CD4-positive, alpha-beta T cell treated with Interleukin-21 for 1 hour (primary cell): ENCODE measurements at places on chromosomes 12 and 14.
A peak's percentile ranks its signal among the peaks of the same experiment; 100 is the strongest.

DNA sequence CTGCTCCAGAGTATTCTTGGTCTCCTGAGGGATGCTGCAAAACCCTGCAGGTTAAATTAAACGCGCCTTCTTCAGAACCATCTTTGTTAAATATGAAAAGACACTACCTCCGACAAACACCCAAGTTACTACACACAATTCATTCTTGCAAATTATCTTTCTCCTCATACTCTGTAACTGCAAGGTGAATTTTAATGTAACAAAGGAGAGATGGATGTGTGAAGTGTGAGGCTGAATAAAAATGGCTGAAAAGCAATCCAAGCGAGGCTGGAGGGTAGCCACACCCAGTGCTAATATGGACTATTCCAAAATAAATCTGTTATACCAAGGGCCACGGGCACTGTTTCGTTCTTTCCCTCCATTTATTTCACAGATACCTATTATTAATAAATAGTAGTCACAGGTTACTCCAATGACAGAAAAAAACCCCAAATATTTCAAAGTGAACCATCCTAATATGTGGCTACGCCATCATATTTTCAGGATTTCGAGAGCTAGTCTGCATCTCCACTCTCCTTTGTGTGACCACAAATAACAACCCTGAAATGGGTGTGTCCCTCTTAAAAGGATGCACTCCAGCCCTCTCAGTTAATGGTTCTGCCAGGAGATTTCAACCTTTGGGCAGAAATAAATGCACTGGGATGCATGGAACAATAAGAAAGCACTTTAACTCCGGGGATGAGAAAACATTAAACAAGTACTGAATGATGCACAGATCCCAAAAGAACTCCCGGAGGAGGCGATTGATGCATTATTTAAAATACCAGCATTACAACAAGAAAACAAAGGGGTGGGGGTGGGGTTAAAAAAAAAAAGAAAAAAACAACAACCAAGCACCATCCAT lies 53.1 kb upstream of the CCDC175 start:
- DNase-seq, result no peak

DNA sequence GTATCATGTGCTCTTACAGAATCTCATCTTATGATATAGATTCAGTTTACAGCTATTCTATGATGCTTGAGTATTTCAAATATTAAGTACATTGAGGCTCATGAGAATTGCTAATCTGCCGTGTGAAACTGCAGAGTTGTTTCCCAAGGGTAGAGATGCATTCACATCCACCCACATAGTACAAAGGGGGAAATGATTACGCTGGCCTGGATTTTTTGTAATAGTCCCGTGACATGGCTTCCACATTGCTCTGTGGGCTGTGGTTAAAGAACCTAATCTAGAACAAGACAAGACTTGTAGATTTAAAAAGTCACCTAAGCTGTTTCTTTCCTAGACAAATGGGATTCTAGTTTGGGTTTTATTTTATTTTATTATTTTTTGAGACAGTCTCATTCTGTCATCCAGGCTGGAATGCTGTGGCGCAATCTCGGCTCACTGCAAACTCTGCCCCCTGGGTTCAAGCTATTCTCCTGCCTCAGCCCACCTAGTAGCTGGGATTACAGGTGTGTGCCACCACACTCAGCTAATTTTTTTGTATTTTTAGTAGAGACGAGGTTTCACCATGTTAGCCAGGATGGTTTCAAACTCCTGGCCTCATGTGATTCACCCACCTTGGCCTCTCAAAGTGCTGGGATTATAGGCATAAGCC lies 13.0 kb upstream of the RIOX1 start:
- DNase-seq, result no peak

DNA sequence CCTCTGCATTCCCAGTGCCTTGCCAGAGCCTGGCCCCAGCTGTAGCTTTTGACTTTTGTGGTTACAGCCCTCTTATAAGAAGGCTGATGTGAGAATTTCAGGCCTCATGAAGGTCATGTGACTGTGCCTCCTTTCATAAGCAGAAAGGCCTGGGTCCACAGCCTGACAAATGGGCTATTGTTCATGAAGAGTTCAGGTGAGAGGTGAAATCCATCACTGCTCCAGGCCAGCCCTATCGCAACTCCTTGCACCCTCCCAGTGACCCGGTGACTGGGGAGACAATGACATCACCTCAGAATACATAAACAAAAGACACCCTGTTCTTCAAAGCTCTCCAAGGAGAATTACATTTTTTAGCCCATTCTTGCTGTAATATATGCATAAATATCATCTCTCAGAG lies 321.5 kb downstream of the PCNX1 start:
- no peak for DNase-seq

DNA sequence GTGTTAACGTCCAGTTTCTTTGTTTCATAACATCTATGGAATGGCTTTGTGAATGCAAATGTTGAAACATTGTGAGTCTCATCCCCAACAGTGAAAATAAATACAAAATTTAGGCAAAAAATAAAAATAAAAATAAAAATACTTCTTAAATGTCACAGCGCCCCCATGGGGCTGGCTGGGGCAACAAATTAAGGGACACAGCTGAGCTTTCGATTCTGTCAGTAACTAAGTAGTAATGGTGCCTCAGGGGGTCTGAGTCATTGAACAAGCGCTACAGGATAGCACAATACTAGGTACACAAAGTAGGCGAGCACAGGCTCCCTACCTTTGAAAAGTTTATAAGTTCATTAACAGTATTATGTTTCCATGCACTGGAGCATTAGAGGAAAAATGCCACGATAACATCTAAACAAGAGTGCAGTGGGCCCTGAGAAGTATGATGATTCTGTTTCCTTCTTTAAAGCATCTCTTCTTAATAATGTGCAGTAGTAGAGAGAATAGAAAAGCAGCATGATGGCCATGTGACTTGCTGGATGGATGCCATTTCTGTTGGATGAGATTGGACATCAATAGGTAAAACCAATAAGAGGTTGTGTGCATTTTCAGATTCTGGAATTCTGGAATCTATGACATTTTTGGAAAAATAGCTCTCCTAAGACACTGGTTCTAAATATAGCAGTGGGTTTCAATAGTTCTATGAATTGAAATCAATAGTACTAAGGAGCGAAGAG lies 667.2 kb downstream of the DIO2 start:
- no peak for DNase-seq

- no peak for DNase-seq
These were observed 4.7 kb upstream of the TUBA1C start for GRCh38 chr12:49260166-49260565.

DNA sequence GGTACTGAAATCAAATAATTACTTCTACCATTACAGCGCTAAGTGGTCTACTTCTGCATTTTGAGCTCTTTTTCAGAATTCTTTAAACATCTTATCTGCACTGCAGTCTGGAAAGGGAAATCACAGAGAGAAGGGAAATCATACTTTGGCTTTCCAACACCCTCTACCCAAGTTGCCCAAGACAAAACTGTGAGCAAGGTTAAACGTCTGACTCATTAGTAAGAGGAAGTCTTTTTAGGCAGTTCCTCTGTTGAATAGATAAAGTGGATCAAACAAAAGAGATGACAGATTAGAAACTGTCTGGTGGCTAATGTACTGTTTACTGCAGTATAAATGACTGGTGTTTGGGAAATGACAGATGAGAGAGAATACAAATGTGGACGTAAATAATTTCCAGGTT lies 858.1 kb downstream of the NRXN3 start:
- DNase-seq, result no peak

DNA sequence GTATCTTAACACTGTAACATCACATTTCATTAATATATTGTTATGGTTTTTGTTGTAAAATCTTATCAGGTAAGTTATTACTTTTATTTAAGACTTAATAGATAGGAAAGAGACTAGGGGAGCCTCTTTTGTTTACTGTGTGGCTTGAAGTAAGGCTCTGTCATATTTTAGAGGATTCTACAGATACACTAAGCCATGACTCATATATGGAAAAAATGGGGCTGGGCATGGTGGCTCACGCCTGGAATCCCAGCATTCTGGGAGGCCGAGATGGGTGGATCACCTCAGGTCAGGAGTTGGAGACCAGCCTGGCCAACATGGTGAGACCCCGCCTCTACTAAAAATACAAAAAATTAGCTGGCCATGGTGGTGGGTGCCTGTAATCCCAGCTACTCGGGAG lies 23.6 kb upstream of the NPFF start:
- DNase-seq, result no peak

DNA sequence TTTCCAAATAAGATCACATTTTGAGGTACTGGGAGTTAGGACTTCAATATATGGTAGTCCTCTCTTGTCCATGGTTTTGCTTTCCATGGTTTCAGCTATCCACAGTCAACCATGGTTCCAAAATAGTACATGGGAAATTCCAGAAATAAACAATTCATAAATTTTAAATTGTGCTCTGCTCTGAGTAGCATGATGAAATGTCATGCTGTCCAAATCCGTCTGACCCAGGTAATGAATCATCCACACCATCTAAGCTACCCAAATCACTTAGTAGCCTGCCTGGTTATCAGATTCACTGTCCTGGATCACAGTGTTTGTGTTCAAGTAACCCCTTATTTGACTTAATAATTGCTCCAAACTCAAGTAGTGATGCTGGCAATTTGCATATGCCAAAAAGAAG lies 197.9 kb downstream of the TMTC3 start:
- no peak for DNase-seq

DNA sequence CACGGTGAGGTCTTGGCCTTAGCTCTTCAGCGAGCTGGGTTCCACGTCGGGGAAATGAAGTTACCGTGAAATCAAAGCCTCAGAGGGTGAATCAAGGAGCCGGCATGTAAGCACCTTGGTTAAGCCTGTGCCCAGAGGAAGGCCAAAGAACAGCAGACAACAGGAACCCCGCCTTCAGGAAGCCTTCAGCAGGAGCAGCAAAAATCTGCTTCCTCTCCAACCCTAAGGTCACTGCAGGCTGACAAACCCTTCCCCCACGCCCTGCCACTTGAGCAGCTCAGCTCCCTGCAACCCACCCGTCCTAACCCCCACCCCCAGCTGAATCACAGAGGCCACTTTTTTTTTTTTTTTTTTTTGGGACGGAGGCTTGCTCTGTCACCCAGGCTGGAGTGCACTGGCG lies 72.9 kb upstream of the LTA4H start:
- peak; percentile 20 for DNase-seq

DNA sequence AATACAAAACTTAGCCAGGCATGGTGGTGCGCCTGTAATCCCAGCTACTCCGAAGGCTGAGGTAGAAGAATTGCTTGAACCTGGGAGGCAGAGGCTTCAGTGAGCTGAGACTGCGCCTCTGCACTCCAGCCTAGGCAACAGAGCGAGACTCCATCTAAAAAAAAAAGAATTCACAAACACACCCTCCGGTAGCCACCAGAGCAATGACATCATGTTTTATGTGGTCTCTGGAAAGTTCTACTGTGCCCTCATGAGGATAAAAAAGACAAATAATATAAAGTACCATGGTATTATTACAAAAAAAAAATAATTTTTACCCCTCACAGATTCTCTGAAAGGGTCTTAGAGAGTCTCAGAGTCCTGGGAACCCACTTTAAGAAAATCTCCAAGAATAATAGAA lies 81.5 kb downstream of the OSBPL8 start:
- no peak for DNase-seq

- no peak for DNase-seq
These were observed 232.2 kb downstream of the C12orf50 start for GRCh38 chr12:87796961-87797516.

DNA sequence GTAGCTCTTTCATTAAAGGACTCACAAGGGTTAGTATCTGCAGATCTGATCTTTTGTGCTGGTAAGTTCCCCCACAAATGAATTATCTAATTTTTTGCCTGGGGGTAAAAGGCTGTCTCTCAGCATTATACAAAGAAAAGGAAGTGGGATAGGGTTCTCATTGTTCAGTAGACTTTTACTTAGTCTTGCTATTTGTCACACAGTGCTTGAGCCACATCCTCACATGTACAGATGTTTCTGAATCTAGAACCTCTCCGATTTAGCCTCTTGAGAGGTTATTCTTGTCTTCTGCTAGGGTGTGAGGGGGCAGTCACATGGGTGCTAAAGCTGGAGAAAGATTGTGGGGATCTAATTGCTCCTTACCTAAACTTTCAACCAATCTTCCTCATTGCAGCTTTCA lies 93.0 kb downstream of the SLC41A2 start:
- no peak for DNase-seq

- DNase-seq, result no peak
These were observed 29.4 kb downstream of the SYNE3 start for GRCh38 chr14:95486875-95487668.

DNA sequence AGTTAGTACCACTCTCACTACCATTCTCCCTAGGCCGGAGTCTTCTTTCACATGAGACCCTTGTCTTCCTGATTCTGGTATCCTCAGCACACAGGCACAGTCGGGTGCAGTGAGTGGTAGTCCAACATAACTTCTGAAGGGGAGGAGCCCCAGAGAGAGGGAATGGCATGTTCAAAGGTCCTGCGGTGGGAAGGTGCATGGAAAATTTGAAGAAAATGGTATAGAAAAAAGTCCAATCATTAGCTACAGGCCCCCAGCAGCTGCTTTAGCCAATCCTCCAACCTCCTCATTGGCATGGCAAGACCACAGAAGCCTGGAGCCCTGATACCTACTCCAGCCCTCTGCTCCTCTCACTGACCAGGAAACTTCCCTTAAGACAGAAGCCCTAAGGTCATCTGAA lies 96.6 kb downstream of the ZFP36L1 start:
- DNase-seq, result no peak

- DNase-seq, result no peak
These were observed 26.2 kb upstream of the BICD1 start for GRCh38 chr12:32080435-32080834.

GRCh38 chr12:116971222-116971621 lies 60.5 kb downstream of the FBXW8 start:
- DNase-seq, result no peak

DNA sequence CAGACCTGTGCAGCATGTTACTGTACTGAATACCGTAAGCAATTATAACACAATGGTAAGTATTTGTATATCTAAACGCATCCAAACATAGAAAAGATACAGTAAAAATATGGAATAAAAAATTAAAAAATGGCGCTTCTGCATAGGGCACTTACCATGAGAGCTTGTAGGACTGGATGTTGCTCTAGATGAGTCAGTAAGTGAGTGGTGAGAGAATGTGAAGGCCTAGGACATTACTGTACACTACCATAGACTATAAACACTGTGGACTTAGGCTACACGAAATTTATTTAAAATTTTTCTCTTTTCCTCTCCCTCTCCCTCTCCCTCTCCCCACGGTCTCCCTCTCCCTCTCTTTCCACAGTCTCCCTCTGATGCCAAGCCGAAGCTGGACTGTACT lies 194.5 kb upstream of the CDKN3 start:
- DNase-seq, result no peak

DNA sequence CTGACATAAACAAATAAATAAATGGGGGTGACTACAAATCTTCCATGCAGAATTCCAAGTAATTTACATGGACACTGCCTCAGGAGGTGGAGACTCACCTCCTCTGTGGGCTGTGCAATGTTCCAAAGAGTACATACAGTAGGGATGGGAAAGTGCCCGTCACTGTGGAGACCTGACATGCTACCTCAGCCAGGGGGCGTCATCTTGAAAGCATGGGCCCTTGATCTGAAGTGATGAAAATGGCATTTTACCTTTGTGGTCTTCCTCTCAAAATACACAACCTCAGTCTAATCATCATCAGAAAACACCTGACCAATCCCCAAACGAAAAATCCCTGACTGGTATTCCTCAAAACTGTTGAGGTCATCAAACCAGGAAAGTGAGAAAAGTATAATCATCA lies 48.4 kb downstream of the ANAPC7 start:
- DNase-seq, result peak; percentile 42

GRCh38 chr12:110176745-110177144 lies 52.6 kb downstream of the IFT81 start:
- no peak for DNase-seq
